Stimulated activated CD4-positive, alpha-beta T cell treated with anti-CD3 and anti-CD28 coated beads, Interleukin-1b, Interleukin-23, amount 100 ng/mL, for 4 hours (primary cell): ENCODE measurements at places on chromosomes 4 and X.

- peak; percentile 89 for DNase-seq
These were observed 35.3 kb downstream of the NBDY start for GRCh38 chrX:56764153-56764974.

GRCh38 chr4:153217440-153217839 lies 13.2 kb downstream of the TRIM2 start:
- DNase-seq, result no peak

DNA sequence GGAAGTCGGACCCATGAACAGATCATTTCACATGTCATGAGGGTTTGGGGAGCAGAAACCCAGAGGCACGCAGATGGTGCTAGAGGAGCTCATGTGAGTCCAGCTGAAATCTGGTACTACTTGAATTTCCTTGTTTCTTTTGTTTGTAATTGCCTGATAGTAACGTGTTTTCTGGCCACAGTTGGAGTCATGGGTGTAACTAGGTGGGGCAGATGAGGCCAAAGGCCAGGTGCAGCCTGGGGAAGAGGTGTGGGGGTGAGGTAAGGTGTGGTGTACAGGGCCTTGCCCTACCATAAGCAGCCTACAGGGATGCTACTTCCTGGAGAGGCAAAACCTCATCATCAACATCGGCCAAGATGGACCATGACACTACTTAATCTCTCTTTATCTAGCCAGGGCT lies 271.4 kb downstream of the PTTG2 start:
- DNase-seq, result no peak

- DNase-seq, result no peak
These were observed 855 bp downstream of the GPRASP2 start for GRCh38 chrX:102712981-102713625.

DNA sequence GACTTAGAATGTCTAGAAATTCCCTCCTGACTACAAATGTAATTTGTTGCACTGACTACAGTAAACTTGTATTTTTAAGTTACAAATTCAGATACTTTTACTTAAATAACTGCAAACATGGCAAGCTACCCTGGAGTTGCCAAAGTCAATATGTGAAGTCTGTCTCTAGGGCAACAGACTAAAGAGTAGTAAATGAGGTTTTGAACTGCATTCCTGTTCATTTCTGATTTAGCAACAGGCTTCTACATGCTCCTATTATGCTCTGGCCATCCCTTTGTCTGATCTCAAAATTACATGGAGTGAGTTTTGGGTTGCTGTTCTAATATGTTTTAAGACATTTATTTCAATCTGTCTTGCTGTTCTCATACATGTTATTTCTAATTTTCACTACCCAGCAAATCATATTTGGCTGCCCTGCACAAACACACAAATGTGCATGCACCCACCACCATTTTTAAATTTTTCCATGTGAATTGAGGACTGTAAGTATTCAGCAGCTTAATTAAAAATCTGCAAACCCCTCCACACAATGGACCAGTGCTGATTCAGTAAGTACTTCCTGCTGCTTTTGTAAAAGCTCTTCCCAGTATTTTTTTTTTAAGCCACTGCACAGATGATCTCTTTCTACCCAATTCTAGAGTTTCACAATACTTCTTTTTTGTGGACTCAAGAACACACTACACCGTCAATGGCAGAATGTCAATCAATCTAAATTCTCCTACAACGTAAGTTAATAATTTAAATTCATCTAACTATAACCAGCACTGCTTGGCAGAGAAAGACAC lies 26.7 kb downstream of the SH3RF1 start:
- no peak for DNase-seq

- DNase-seq, result no peak
These were observed 72.7 kb downstream of the ANXA10 start for GRCh38 chr4:168164915-168165548.

GRCh38 chrX:24741330-24741729 lies 47.6 kb downstream of the POLA1 start:
- no peak for DNase-seq
